ENCODE measurements at places on chromosomes 3 and 15.

GRCh38 chr15:40010686-40011085 is 28.3 kb downstream of the SRP14 start:
- no peak for DNase-seq

GRCh38 chr3:127747751-127748521 is 74.4 kb downstream of the MGLL start:
- DNase-seq, result peak; percentile 78

DNA sequence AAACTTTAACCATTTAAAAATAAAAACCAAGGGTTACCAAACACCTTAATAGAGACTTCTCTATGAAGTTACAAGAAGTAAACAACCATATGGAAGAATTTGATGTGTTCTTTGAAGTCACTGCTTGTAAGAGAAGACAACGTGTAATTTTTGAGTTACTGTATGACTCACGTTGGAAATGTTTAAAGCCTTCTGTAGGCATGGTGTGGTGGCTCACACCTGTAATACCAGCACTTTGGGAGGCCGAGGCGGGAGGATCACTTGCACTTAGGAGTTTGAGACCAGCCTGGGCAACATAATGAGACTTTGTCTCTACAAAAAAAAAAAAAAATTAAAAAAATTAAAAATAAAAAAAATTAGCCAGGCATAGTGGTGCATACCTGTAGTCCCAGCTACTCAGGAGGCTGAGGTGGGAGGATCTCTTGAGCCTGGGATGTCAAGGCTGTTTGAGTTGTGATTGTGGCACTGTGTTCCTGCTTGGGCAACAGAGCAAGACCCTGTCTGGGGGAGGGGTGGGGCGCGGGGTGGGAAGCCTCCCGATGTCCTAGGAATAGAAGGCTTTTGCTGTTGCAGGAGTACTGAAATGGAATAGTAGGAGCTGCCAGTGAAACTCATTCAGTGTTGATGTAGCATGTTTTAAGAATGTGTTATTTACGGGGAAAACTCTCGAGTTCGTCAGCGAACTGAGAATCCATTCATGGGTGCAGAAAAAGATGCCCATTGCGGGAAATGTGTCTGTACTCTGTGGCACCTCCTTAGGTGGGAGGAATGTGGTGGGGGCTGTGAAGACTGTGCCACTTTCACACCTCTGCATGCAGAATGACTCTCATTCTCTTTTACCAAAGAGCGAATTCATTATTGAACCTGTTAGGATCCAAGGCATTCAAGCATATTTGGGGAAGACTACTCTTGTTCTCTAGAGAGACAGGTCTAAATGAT is 134.2 kb downstream of the FNDC3B start:
- DNase-seq, result no peak

- no peak for DNase-seq
Measured at GRCh38 chr3:133213937-133214336, 175.7 kb downstream of the TMEM108 start.

DNA sequence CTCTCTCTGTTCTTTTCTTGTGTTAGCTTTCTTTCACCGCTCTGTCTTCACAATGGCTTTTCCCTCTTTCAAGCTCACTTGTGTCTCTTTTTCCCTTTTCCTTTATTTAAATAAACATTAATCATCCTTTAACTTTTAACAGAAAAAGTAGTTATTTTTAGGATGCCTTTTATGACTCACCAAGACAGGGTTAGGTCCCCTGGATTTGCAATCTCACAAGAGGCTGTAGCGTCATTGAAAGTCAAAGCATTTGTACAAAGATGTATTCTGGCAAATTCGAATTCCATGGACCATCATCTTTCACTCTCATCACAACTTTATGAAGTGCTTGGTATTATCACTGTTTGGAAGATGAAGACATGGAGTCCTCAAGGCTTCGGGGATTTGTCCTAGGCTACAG is 34.8 kb upstream of the MCTP2 start:
- no peak for DNase-seq

GRCh38 chr3:21487520-21487919 is 263.5 kb downstream of the ZNF385D start:
- DNase-seq, result no peak

DNA sequence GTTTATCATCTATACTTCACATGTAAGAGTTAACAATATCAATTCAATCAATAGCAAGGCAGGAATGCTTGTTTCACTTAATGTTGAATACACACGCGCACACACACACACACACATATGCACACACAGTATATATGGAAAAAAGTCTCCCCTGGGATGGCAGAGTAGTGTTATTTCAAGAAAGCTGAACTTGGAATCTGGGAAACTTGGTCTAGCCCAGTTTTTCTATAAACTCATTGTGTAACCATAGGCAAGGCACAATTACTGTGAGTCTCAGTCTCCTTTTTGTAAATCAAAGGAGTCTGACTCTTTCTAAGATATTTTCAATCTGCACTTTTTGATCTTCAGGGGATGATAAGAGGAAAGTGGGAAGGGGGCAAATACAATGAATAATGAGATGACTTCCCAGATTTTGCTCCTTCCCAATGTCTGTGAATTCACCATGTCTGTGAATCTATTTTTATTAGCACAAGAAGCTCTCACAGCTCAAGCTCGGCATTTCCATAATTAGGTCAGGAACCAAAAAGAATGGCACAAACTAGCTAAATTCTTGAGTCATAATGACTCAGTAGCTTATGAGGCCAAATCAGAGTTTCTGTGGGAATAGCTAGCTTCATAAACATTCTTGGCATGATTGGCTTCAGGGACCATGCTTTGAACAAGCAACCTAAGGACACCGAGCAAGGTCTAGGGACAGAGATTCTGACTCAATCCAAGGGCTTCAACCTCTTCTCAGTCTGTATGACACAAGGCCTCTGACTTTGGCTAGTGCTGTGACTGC is 227.4 kb upstream of the DCBLD2 start:
- DNase-seq, result no peak

DNA sequence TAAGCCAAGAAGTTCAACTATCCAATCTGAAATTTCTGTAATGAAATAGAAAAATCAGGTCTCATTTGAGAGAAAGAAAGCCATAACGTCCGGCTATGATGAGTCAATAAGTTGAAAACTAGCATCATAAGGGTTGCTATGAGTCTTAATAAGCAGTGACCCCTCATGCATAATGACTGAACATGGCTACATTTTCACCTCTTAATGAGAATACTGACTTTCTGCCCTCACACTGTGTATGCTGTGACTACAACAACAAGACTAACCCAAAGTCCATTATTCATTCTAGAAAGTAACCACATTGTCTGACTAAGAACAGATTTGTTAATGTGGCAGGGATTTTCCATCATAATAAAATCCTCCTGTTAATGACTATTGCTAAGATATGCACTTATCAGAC is 884.0 kb upstream of the CADM2 start:
- DNase-seq, result no peak

- DNase-seq, result no peak
Measured at GRCh38 chr15:84929795-84930603, 45.5 kb downstream of the SLC28A1 start.

DNA sequence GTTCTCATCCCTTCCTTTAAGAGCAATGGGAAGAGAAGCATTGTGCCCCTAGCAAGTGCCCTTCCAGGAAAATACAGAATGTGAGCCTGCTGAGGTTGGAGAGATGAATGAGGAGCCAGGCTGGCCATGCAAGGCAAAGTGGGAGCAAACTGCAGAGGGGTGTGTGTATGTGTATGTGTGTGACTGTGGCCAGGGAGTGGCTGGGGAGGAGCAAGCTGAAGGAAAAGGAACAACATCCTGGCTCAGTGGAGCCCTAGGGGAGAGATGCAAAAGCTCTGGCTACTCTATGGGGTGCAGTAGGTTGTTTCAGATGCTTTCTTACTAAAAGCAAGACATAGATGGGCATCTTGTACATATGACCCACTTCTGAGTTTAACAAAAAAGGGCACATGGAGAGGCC is 20.6 kb downstream of the FOXP1 start:
- DNase-seq, result no peak

DNA sequence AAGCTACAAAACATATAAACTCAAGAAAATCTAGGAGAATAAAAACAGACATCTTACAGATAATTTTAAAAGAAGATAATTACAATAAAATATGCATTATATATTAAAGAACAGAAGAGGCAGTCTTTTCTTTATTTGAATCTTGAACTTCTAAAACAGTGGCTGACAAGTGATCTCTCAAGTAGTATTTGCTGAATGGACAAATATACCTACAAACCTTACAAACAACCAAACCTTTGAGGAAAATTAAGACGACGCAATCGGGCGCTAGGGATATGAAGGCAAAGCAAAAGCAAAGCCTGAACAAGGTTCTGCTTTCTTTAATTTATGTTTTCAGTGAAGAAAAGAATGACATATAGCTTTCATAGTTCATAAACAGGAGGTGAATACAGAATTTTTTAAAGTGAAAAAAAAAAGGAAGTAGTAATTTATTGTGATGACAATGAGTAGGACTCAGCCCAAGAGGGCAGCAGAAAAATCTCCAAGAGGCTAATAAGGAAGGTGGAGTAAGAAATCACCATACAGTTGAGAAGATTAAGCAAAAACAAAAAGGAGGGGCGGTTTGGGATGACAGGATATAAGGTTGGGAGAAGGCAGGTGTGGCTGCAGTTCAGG is 347.8 kb downstream of the TBC1D5 start:
- no peak for DNase-seq

GRCh38 chr3:71376911-71377310 is 206.6 kb downstream of the FOXP1 start:
- no peak for DNase-seq

GRCh38 chr3:42613462-42613861 is 13.0 kb downstream of the NKTR start:
- DNase-seq, result no peak

- DNase-seq, result no peak
Measured at GRCh38 chr3:22795917-22796316, 407.2 kb upstream of the UBE2E2 start.

GRCh38 chr3:196194542-196194915 is 16.7 kb downstream of the ZDHHC19 start:
- DNase-seq, result no peak

DNA sequence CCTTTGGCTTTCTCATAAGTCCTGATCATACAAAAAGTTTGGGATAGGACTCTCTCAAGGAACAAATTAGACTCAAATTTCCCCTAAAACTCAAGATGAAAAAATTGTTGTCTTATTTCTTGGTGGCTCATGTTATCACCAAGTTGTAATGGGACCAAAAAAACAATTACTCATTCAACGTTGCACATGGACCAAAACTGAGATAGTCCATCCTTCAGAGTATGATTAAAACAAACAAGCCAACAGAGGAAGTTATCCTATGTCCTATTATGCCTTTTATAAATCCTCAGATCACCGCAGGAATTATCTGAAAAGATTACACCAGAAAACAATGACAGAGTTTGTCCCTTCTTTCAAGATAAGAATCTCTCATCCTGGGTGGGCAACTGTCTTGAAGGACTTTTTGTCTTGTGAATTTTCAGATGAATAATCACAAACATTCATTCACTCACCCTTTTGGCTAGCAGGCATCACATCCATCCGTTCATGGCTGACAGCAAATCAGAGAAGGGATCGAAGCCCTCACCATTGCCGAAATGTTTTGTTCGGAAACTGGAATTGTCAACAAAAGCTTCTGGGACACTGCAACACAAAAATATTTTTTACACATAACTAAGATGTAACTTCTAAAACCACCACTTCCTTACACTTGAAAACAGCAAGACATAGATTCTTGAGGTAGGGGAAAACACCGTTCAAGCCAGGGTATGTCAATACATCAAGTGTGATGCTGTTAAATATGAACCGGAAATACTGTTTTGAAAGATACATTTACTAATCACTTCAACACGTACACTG is 90.4 kb downstream of the FOXP1 start:
- DNase-seq, result no peak

- DNase-seq, result no peak
Measured at GRCh38 chr3:10983219-10983916, 9.2 kb upstream of the SLC6A1 start.

DNA sequence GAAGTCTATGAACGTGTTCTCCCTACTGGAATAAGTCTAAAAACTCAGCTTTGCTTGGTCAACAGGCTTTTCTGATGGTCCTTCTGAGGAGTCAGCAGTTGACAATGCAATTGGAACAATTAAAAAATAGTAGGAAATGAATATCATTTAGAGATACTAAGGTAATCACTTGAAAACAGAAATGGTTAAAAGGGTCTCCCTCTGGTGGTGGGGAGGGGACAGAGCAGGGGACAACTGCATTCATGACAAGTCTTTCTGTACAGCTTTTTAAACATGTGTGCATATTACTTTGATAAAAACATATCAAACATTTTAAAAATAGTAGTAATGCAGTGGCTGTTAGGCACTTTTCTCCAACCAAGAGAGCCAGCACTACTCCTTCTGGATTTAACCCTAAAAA is 119.9 kb upstream of the FHIT start:
- no peak for DNase-seq

DNA sequence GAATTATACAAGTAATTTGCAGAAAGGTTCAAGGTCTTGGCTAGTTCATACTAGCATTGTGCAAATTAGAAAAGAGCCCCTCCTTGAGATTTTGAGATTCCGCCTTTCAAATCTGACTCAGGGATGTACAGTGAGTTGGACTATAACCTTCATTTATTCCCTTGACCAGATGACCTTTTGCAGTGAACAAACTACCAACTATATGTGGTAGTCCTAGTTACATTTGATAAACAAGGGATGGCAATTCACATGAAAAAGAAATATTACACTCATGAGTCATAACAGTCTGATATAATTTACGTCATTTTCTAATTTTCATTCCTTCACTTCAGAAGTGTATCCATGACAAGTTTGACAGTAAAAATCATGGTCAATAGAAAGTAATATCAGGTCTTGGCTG is 860.4 kb downstream of the ROBO1 start:
- DNase-seq, result no peak

- DNase-seq, result no peak
Measured at GRCh38 chr3:193053046-193053435, 135.4 kb upstream of the MB21D2 start.

- DNase-seq, result no peak
Measured at GRCh38 chr3:49712631-49713317, 6.7 kb downstream of the AMIGO3 start.

DNA sequence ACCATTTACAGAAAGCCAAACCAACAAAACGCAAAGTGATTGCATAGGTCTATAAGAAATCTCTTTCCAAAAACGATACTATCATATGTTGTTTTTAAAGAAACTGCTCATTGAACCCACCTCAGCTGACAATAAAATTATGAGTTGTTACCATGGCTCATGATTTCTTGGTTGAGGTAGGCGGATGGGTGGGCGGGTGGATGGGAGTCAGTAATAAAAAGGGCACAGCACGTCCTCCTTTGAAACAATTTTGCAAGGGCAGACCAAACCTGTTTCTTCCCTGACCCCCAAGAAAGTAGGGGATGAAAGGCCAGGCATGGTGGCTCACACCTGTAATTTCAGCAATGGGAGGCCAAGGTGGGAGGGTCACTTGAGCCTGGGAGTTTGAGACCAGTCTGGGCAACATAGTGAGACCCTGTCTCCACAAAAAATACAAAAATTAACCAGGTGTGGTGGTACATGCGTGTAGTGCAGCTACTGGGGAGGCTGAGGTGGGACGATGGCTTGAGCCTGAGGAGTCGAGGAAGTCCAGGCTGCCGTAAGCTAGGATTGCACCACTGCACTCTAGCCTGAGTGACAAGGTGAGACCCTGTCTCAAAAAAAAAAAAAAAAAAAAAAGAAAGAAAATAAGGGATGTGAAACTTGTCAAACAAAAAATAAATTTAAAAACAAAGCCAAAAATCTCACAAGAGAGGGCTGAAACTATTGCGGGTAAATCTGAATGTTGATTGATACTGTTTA is 2.1 kb downstream of the ABHD10 start:
- DNase-seq, result no peak

Measured in NCI-H1694 treated with DMSO at 0.1 percent for 48 hours (cell line).